Stimulated activated CD4-positive, alpha-beta T cell treated with anti-CD3 and anti-CD28 coated beads, Interleukin-15, amount 100 ng/mL, for 1 hour (primary cell): ENCODE measurements at places on chromosomes 6 and 20.

GRCh38 chr6:4632421-4632820 lies 143.8 kb upstream of the CDYL start:
- no peak for DNase-seq

DNA sequence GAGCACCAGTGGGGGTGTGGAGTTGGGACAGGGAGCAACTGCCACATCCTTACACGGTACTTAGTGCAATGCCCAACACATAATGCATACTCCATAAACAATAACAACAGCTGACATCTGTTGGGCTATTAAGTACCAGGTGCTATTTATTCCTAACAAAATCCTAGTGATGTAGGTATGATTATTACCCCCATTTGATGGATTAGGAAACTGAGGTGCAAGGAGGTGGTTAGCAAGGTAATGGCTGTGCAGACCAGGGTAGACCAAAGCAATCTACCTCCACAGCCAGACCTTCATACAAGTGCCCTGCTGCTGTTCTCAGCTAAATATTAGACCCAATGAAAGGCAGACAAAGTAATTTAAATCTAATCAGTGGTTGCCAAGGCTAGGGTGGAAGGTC lies 36.8 kb downstream of the SLC13A3 start:
- DNase-seq = no peak

- DNase-seq = peak; percentile 71
Observed at GRCh38 chr6:33313709-33314514, at the start of gene TAPBP. TSS of gene TAPBP (minus strand) at chr6:33314078. CDS start at chr6:33314041, 37 bp downstream.

- no peak for DNase-seq
Observed at GRCh38 chr6:75084872-75085381, 120.9 kb downstream of the COL12A1 start.

- no peak for DNase-seq
Observed at GRCh38 chr20:16517946-16518783, 55.1 kb downstream of the KIF16B start.

DNA sequence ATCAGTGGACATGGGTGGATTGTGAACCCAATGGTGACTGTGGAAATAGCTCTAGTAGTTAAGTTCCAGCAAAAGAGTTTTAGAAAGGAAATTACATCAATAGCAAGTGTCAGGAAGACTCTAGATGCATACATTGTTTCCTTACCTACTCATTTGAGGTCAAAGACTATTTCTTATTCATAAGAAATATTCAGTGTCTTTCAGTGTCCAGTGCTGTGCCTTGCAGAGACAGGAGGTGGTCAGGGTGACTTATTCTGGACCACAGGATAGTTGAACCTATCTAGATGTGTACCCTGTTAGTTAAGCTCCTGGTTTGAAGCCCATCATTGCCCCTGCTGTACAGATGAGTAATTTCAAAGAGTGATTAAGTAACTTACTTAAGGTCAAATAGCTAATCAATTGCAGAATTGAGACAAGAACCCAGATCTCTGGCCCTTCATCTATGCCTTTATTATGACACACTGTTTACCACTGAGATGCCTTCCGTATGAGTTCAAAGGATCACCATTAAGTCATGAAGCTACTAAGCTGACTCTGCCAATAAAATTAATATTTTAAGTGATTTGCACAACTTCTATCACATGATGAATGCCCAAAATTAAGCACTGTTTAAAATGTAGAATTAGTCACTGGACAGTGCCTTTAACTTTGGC lies 136.1 kb downstream of the PDSS2 start:
- DNase-seq = no peak

DNA sequence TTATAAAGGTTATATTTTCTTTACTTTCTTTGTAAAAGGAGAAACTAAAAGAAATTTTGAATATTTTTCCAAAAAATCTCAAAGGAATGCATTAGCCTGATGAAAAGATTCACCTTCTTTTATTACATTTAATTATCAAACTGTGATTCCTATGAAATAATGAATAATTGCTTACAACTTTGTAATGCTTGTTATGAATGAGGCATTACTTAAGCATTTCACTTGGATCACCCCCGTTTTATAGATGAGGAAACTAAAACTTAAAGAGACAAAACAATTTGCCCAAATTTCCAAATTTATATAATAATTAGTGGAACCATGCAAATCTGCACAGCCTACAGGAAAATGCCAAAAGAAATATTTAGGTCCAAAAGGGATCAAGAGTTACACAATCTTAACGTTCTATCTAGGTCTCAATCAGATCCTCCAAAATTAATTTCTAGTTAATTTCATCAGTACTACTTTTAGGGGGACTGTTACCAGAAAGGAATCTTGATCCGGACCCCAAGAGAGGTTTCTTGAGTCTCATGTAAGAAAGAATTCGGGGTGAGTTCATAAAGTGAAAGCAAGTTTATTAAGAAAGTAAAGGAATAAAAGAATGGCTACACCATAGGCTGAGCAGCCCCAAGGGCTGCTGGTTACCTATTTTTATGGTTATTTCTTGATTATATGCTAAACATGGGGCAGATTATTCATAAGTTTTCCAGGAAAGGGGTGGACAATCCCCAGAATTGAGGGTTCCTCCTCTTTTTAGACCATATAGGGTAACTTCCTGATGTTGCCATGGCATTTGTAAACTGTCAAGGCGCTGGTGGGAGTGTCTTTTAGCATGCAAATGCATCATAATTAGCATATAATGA lies 288.0 kb downstream of the ADGB start:
- DNase-seq = no peak

DNA sequence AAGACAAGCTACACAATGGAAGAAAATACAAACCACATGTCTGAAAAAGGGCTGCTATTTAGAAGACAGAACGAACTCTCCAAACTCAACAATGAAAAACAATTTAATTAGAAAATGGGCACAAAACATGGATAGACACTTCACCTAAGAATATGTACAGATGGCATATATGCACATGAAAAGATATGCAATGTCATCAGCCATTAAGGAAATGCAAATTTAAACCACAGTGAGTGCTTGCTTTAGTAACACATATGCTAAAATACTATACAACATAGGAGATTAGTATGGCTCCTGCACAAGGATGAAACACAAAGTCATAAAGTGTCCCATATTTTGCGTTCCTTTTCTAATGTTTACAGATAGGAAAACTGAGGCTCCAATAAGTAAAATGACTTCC lies 60.4 kb upstream of the FAM83B start:
- DNase-seq = no peak

DNA sequence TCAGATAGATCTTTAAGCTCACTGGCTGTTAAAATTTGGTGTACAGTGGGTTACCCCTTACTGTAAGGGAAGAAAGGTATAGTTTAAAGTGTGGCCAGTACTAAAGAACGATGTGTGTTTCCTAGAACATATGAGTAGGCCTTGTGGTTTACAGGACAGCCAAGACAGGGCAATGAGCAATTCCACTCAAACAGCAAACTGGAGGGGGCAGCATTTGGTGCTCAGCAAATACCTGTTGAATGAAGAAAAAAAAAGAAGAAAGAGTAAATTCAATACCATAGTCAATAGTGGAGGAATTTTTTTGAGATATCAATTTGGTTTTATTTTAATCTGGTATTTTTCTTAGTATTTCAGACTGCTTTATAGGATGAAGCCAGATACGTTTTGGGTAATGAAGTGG lies 3.8 kb upstream of the NCOA5 start:
- no peak for DNase-seq

- no peak for DNase-seq
Observed at GRCh38 chr6:139313229-139313628, 21.4 kb upstream of the TXLNB start.

DNA sequence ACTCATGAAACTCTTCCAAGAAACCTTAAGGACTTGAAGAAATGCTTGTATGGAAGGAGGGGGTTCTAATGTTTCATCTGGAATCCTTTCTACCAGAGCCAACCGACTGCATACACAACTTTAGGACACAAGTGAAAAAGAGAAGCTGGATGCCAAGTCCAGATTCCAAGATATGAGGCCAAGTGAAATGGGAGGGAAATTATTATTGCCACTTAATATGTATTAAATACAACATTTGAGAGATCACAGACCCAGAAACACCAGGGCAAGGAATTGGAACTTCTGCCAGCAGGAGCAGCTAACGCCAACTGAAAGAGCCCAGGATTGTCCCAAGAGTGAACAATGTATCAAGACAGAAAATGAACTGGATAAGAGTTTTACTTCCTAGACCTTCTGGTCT lies 144.2 kb downstream of the ARHGAP18 start:
- no peak for DNase-seq

DNA sequence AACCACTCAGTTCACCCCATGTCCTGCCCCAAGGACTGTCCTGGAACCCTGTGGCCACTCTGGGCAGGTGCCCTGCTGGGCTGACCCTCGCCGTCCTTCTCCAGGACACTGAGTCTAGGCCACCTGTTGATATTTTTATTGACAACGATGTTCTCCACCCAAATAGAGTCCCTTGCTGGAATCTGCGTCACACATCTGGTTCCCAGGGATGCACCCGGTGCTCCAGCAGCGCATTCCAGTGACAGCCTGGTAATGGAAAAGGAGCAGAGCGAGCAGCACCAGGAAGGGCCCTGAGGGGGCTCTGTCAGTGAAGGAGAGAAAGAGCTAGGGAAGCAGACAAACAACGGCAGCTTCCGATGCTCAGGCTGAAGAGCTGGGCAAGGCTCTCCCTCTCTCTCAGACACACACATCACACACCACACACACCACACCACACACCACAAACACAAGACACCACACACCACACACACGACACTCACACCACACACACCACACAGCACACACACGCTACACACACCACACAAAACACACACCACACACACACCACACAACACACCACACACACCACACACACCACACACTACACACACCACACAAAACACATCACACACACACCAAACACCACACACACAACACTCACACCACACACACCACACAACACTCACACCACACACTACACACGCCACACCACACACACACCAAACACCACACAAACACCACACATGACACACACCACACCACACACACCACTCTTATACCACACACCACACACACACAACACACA lies 117.9 kb upstream of the THBS2 start:
- no peak for DNase-seq

DNA sequence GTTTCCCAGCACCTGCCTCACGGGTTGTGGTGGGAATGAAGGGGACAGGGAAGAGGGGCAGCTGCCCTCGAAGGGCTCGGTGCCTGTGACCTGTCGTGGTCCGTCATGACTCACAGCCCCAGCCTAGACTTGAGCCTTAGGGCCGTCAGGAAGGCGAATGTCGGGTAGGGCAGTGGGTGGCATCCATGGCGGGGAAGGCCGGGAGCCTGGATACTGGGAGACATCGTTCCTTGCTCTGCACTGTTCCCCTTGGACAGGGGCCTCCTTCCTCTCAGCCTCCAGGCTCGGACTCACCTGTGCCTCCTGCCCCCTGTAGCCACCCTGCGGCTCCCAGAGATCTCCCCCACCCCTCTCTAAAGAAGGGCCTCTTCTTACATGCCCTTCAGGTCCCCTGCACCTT lies 52.2 kb upstream of the APCDD1L start:
- no peak for DNase-seq

DNA sequence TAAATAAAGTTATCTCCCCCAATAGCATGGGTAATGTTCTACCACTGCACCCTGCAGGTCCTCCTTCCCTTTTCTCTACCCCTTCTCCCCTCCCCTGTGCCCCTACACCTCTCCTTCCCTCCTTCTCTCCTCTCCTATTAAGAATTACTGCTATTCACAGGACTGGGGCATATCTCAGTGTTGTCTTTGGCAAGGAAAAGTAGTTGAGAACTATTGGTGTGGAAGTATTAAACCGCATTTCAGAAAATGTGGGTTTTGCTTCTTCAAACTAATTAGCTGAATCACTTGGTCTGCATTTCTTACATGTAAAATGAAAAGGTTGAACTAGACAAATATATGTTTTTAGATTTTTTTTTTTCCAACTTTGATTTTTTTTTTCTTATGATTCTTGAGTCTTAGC lies 296.3 kb downstream of the CDKAL1 start:
- DNase-seq = no peak

- DNase-seq = no peak
Observed at GRCh38 chr20:11403711-11404110, 514.0 kb upstream of the BTBD3 start.

DNA sequence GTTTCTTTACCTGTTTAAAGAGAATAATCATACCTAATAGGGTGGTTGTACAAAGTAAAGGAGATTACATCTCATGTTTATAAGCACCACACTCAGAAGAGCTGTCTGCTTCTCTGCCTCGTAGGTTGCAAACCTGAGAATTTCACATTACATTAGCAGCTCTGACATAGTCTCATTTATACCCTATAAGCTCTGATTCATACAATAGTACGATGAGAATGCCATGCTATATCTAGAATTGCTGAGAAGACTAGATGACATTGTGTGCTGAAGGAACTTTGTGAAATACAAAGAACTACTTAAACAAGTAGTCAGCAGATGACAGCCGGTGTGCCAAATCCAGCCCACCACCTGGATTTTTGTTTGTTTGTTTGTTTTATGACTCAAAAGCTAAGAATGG lies 121.2 kb downstream of the ADAT2 start:
- DNase-seq = no peak

- DNase-seq = no peak
Observed at GRCh38 chr6:16200321-16200883, 38.0 kb upstream of the GMPR start.

GRCh38 chr20:50843331-50844276 lies 48.7 kb downstream of the BCAS4 start:
- DNase-seq = no peak

DNA sequence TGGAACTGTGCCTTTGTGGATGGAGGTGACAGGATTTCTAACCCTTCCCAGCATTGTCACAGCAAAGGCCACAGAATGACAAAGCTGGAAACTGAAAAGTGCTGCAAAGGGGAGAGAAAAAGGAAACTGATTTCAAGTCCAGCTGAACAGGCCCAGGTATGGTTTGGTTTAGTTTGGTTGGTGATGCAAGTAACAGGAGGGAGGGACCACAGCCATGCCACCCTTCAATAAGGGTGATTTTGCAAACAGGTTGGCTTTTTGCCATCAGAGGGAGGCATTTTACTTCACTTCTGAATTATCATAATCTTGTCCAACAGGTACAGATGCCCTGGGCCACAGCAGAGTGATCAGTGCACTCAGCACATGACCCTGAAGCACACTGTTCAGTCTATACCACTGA lies 6.6 kb downstream of the FITM2 start:
- no peak for DNase-seq

DNA sequence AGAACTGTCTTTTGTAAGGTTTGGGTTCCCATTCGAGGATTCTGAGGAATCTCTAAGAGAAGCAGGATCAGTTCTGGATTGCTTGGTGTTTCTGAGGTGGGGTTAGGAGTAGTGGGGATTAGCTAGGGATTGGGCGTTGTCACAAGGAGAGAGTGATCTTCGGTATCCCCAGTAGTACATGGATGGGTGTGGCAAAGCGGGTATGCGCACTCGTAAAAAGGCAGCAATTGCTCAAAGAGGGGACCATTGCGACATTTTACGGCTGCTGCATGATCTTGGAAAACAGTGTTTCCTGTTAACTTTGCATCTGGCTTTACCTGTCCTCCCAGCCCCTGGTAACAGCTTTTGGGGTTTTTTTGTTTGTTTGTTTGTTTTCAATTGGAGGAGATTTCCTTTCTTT lies 9.7 kb upstream of the ZSCAN9 start:
- DNase-seq = no peak

- DNase-seq = peak; percentile 40
Observed at GRCh38 chr6:4775494-4776130, 592 bp upstream of the CDYL start.

DNA sequence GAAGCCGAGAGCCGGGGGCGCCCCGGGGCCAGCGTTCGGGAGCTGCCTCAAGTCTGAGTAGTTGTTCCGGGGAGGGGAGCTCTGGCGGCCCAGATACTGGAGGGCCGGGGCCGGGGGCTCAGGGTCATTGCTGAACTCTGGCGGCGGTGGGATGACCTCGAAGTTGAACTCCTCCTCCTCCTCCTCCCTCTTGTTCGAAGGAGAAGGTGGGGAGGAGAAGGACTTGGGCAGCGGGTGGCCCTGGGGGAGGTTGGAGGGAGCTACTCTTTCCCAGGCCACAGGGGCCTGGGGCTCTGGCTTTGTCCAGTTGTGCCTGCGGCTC lies 37.7 kb downstream of the C6orf132 start:
- DNase-seq = no peak
